Sciatic nerve (tissue), 2 donors: ENCODE measurements at places on chromosomes 6 and 20.

GRCh38 chr6:146305951-146306350, 237.7 kb upstream of the RAB32 start:
- no peak for DNase-seq

DNA sequence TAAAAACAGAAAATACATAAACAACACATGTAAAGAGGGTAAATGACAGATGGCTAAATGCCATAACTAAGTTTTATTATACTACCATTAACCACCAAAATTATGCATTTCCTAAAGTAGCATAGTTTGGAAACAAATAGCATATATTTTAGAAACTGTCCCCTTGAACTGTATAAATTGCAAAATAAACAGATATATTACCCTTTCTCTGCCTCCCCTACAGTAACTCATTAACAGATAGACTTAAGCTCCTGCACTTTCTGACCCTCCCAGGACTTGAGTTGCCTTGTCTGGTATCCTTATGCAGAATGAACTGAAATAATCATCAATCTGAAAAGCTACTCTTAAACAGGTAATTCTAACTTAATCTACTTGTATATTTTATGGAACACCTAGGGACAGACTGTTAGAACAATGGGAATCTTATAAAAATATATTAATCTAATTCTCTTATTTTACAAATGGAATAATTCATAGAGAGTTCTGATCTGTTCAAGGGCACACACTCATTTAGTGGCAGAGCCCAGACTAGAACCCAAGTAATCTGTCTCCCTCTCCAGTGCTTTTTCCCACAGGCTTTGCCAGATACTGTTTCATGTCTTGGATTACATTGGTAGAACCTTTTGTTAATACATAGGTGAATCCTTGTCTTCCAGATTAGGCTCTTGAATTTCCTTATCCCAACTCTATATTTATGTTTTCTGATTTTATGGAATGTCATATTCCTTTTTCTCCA, 50.6 kb upstream of the LOC128125822 start:
- no peak for DNase-seq

GRCh38 chr6:32666420-32667300, at the start of gene HLA-DQB1:
Gene HLA-DQB1, minus strand, starts transcription at chr6:32666657. Its CDS starts 50 bp downstream, at chr6:32666607.
- DNase-seq, result no peak

GRCh38 chr20:46743088-46743487, 33.6 kb downstream of the SLC2A10 start:
- no peak for DNase-seq

GRCh38 chr6:106192824-106193223, 106.7 kb downstream of the PRDM1 start:
- no peak for DNase-seq

DNA sequence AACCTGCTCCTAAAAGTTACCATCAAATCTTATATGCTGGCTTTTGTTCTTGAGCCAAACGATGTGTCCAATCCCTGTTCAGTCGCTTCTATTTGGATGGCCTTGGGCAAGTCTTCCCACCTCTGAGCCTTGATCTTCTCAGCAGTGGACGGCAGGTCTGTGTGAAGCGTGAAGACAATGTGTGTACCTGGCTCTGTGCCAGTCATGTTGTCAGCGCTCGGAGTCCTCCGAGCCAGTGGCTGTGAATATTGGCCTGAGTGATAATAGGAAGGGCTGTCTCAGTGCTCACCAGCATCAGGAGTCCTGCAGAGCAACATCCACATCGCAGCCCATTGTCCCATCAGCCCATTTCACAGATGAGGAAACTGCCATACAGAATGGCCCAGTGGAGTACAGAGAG, 219.0 kb downstream of the CDC5L start:
- no peak for DNase-seq

DNA sequence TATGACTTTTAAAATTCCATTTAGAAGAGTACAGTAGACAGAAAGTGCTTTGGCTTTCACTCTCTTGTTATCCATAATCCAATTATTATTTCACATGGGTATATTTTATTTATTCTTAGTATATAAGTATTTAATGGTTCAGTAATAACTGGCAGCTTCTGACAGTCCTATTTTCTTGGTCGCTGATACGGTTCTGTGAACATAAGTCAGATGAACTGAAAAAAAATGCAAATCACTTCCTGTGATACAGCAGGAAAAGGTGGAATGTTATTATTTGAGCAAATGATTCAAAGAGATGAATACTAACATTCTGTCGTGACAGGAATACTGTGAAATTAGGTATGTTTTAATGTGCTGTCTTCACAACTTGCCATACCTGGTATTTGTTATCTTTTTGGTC, 132.3 kb downstream of the ARHGAP18 start:
- DNase-seq, result no peak

DNA sequence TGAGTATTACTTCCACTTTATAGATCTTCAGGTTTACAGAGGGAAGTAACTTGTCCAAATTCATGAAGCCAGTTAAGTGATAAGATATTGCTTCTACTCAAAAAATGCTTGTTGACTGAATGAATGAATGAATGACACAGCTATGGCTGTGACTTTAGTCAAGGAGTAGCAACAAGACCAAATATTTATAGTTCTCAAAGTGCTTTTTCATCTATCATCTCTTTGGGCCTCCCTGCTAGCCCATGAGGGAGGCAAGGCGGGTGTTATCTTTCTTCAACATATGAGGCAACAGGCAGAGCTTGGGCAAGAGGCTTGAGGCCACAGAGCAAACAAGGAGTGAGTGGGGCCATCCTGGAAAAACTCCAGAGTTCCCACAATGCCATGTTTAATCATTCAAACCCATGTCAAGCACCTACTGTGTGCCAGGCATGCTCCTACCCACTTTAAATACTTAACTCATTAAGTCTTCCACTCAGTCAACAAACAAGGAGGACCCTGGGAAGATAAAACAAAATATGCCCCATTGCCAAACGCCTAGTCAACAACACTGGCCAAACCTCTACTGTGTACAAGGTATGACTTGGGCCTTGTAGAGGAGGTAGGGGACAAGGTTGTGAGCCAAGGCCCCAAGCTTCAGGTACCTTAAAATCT, 15.9 kb downstream of the BCL2L1 start:
- no peak for DNase-seq

DNA sequence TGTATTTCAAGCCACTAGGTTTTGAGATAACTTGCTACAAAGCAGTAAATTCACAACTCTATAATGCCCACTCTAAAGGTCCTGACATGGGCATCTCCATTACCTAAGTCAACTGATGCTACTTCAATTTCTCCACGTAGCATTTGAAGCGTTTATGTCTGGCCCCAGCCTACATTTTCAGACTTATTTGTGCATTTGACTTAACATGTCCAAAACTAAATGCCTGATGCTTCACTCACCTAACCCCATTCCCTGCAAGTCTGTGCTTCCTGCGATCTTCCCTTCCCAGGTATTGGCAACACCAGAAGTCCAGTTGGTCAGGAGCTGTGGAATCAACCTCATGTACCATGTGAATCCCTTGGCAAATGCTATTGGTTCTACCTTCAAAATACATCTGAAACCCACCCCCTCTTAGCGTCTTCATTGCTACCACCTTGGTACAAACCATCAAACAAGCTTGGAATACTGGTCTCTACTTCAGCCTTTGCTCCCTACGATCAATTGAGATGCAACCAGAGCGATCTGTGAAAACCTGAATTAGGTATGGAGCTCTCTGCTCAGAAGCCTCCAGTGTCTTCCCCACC, 12.8 kb upstream of the ZNFX1 start:
- no peak for DNase-seq

GRCh38 chr6:134447423-134447822, 129.5 kb upstream of the SGK1 start:
- no peak for DNase-seq

DNA sequence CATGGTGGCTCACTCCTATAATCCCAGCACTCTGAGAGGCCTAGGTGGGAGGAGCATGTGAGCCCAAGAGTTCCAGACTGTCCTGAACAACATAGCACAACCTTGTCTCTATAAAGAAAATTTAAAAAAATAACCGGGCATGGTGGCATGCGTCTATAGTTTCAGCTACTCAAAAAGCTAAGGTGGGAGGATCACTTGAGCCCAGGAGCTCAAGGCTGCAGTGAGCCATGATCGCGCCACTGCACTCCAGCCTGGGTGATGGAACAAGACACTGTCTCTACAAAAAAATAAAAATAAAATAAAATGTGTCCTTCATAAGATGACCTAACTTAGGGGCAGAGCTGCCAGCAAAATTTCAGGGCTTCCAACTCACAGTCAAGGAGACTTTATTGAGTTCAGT, 12.6 kb downstream of the ID4 start:
- no peak for DNase-seq

- DNase-seq, result no peak
Measured at GRCh38 chr6:163248051-163248450, 166.5 kb upstream of the QKI start.

DNA sequence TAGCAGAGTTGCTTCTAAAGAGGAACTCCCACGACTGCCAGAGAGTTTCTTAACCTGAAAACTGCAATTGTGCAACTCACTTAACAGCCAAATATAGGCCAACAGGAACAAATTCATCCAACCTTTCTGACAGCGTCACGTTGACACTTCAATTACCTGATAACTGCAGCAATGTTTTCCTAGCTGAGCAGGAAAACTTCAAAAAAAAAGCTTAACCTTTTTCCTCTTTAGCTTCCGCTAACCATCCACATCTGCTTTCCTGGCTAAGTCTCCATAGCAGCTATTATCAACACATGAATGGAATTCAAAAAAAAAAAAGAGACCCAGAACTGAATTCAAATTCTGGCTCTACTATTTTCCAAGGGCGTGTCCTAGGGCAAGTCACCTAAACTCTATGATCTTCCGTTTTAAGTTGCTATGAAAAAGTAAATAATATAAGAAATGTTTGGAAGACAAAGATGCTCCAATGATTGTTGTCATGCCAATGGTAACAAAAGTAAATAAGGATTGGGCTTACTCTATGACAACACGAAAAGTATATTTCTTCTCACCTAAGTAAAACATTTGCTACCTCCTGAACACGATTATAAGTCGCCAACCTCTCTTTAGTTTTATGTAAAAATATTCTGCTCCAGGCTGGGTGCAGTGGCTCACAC, 524.6 kb upstream of the JARID2 start:
- DNase-seq, result no peak

DNA sequence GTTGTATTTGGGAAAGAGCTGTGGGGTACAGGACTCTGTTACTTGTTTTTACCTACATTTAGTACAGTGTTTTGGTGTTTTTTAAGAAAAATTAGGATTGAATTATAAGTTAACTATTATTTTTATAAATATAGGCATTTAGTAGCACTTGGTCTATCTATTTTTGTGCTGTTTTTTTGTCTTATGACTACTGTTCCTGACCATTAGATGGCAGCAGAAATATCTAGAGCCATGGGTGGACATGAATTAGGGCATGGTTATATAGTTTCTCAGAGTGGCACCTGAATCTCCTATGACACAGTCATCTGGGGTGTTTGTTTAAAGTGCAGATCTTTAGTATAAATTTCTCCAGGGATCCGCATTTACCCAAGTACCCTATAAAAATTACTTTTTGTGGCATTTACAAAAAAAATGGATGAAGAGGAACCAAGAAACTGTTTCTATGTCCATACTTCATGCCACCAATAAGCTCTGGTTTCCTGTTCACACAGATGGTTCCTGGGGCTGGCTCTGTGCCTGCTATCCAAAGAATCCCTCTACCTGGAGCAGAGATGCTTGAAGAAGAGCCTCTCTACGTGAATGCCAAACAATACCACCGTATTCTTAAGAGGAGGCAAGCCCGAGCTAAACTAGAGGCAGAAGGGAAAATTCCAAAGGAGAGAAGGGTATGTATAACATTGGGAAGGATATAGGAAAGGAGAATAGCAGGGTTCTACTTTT, 19.8 kb downstream of the NFYA start:
- no peak for DNase-seq

DNA sequence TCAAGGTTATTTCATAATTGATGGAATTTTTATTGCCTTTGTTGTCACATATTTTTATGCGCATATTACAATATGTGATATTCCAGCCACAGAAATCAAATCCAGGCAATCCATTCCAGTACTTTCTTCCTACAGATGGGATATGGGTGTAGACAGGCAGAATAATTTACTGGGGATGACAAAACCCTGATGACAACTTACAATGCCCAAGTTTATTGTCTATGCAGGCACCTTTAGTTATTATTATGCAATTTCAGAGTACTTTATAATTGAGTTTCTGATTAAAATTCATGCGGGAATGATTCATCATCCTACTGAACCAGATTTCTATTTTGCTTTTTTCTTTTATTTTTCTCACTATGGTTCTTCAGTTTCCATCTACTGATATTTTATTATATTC, 358.7 kb downstream of the LMBRD1 start:
- no peak for DNase-seq

GRCh38 chr6:154012852-154013251, 26.2 kb upstream of the OPRM1 start:
- DNase-seq, result no peak

GRCh38 chr6:116511424-116512110, at the start of gene CALHM5:
Gene CALHM5, plus strand, starts transcription at chr6:116511639. Its CDS starts 58 bp downstream, at chr6:116511697.
- peak; percentile 62 for DNase-seq

DNA sequence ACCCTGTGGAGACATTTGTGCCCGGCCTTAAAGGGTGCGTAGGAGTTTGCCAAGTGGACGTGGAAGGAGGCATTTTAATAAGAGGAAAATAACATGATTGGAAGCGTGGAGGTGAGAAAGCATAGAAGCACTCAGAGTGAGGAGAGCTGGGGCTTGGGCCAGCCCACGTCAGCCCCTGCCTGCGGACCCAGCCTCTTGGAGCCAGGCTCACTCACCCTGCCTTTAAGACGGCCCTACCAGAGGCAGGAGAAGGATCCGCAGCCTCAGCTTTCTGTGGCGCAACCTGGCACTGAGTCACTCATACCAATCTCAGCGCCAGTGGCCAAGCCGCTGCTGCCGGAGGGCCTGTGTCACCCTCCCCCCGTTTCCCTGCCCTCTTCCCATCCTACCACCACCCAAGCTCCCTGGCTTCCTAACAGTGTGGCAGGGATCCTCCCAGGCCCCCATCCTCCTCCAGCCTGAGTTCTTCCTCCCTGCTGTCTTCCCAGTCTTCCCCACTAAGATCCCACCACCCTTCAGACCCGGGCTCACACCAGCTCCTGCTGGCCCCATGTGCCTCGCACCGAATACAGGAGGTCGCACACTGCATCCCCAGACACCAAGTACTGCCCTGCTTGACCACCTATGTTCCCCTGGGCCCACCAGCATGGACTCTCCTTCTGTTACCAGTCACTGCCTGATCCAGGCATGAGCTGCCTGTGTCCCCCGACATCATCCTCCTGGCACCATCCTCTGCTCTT, 285.2 kb downstream of the UST start:
- no peak for DNase-seq

GRCh38 chr6:120553353-120553752, 780.9 kb downstream of the TBC1D32 start:
- DNase-seq, result no peak

GRCh38 chr20:19231359-19232035, 19.1 kb downstream of the SLC24A3 start:
- no peak for DNase-seq
